ENCODE measurements at places on chromosomes 5 and 9. TPM values are rescaled to one million over a fixed set of nuclear protein-coding genes. Genes with fewer than 3 reads are reported as not detected.

GLDC gene
- under 0.01 TPM for total RNA-seq

LTC4S gene
- 3.7 TPM for total RNA-seq

PFN3 gene
- total RNA-seq, result not detected

SLC12A2 gene
- 24.5 TPM for total RNA-seq

RAB14 gene
- 25.1 TPM for total RNA-seq

SEMA4D gene
- 14.6 TPM for total RNA-seq

LCP2 gene
- total RNA-seq, result 6.8 TPM

TMEM252 gene
- total RNA-seq, result not detected

GOLGA1 gene
- 11.0 TPM for total RNA-seq

Data from skeletal muscle tissue (tissue), 5 donors.